Endothelial cell of umbilical vein (primary cell): ENCODE measurements at places on chromosomes 2 and 18. TPM values are rescaled to one million over a fixed set of nuclear protein-coding genes. Genes with fewer than 3 reads are reported as not detected.

Gene ITGB6
- polyA plus RNA-seq, result 0.03 and 0.05 TPM in 2 replicates

Gene PFN4
- 0.23 and 0.27 TPM in 2 replicates for polyA plus RNA-seq

Gene TRABD2A
- polyA plus RNA-seq, result 0.45 and 1.0 TPM in 2 replicates

Gene IKZF2
- 0.08 and 0.16 TPM in 2 replicates for polyA plus RNA-seq

- no peak for DNase-seq
- H3K27me3 ChIP-seq, result no peaks in the 10 kb centered on the region
- H3K4me1 ChIP-seq, result no peaks in the 10 kb centered on the region
- H3K4me3 ChIP-seq, result no peak overlapping the region
- H3K27ac ChIP-seq, result no peak overlapping the region
These were observed 28.9 kb upstream of the GALR1 start for GRCh38 chr18:77220726-77221125.

DNA sequence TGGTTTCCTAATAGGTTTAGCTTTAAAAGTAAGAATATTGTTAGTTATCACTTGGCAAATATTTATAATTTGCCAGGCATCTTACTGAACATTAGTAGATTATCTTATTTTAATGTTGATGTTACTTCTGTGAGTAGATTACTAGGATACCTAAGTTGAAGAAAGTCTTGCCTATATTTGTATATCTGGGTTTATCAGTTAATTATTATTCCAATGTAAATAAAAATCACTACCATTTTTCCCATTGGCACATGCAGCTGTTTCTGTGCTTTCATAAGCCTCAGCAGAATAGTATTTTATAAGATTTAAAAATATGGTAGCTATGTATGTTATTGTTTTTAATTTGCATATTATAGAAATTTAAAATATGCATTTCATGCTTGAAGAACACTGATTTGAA, 16.3 kb upstream of the TRIM43B start:
- no peak for DNase-seq
- no peak overlapping the region for H3K27ac ChIP-seq
- no peaks in the 10 kb centered on the region for H3K36me3 ChIP-seq

DNA sequence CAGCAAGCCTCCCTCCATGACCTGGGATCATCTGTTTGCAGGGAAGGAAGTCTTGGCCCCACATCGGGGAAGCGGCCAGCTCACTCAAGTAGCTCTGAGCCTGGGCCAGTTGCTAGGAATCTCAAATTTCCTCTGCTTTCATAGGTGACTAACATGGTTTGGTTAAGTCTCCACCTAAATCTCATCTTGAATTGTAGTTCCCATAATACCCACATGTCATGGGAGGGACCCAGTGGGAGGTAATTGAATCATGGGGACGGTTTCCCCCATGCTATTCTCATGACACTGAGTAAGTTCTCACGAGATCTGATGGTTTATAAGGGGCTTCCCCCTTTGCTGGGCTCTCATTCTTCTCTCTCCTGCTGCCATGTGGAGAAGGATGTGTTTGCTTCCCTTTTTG, 75.2 kb downstream of the LBH start:
- H3K36me3 ChIP-seq, result no peaks in the 10 kb centered on the region
- no peak overlapping the region for H3K4me3 ChIP-seq
- H3K27ac ChIP-seq, result no peak overlapping the region
- no peak for DNase-seq
- no peaks in the 10 kb centered on the region for H3K4me1 ChIP-seq
